ENCODE measurements at places on chromosomes 7 and 10.

DNA sequence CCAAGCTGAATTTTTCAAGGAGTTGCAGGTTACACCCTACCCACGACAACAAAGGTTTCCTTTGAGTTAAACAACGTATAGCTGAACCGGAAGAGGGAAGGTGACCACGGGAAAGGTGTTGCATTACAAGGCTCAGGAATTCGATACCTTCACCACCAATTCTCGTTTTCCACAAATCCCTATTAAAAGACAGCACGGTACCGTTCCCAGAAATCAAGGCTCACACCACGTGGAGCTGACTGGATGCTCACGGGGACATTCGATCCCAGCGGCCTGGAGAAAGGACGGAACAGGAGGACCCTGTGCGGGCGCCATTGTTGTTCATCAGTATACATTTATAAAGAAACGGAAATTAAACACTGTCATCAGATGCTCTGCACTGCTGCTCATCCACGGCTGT, 56.4 kb downstream of the CTBP2 start:
- no peak for DNase-seq

- DNase-seq, result no peak
Measured at GRCh38 chr7:70390251-70390650, 741.7 kb upstream of the GALNT17 start.

- no peak for DNase-seq
Measured at GRCh38 chr7:28112883-28113540, 67.6 kb downstream of the JAZF1 start.

GRCh38 chr10:92691591-92692079, 1.9 kb downstream of the HHEX start:
- DNase-seq, result no peak

DNA sequence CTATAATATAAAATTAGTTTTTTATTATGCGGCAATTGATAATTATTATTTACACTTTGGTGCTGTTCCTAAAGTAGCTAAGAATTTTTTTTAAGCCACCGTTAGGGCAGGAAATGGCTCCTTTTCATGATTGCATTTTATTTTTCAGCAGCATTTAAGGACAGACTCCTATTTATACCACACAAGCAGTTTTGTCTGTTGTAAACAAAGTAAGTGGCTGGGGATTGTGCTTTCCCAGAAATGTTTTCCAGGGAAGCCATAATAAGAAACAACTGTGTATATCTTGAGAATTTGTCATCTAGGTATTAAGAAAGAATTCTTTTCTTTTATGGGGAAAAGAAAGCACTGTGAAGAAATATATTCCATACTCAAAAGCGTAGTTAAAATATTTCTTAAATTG, 232.0 kb downstream of the VTI1A start:
- no peak for DNase-seq

DNA sequence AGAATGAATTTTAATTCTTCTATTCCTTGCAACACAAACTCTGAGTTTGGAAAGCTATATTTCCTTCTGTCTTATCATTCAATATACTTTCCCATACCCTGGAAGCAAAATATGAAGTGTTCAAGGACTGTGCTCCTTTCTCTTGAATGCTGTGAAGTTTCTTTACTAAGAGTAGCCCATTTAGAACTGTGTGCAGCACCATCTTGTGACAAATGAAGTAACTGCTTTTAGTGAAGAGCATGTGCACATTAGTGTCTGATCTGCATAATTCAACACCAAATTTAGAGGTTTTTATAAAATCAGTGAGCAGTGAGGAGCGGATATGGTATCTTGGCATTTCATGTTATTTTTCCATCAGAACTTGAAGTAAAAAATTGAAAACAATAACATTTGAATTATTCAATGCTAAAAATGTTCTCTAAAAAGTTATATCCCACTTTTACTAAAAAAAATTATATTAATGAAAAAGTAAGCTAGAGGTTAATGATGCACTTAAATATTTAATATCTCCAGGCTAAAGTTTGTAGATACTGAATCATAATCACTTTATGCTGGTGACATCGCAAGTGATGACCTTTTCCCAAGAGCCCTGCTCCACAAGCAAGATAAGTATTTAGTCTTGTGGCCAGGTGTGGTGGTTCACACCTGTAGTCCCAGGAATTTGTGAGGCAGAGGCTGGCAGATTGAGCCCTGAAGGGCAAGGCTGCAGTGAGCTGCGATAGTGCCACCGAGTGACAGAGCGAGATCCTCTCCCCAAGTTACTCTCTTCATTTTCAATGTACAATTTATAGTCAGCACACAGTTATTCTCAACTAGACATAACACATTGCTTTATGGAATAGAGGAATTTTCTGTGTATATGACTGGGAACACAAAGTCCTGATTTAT, 108.8 kb upstream of the PCLO start:
- no peak for DNase-seq

DNA sequence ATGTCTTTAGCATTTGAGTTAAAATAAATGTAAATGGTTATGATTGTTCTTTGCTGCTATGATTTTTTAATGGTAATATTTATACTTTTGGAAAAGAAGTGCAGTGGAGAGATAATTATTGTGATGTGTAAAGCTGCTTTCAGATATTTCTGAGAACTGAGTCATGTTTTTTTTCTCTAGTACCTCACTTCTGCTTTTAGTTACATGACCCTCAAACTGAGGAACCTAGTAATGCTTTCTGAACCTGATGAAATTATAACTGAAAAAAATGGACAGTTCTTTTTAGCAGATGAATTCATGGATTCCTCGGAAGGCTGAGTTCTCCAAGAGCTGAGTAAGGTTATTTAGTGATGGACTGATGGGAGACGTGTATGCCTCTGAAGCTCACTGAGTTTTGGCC, 167.8 kb downstream of the CDCA7L start:
- no peak for DNase-seq

DNA sequence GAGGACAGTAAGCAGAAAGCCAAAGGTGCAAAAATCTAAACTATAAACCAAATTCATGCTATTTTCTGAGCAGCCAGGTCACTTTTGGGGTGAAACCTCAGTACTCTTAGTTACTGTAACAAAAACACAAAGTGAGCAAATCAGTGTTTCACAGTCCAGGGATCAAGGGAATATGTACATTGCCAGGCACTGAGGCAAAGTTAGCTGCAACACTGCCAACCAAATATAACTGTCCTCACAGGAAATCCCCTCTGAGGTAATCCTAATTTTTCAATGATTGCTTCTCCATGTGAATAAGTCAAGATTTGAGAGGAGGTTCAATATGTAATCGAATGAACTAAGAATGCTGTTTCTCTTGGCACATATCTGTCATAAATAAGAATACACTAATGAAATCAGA, 229.7 kb downstream of the TSPAN12 start:
- DNase-seq, result no peak

DNA sequence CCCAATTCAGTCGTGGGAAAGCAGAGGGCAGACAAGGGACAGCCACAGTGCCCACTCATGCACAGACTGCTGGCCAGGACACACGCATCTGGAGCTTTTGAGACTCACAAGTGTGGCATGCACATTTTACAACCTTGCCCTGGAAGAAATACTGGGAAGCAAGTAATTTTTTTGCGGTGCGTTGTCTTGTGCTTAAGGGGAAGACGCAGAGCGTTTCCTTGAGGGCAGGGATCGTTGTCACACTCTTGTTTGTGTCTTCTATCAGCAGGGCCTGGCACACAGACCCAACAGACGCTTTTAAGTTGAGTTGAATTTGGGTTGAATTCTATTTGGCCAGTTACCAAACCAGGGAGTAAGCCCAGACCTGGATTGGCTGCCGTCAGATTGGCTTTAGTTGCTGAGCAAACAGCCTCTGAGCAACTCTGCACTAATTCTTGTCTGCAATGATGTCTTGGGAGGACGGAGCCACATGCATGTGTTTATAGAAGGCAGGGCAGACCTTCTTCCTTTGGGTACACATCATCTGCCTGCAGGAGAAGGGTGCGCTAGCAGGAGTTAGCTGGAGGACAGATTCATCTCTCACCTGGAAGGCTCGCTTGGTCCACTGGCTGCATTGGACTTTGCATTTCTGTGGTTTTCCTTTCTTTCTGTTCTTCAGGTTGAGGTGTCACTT, 38.4 kb downstream of the IL2RA start:
- no peak for DNase-seq

DNA sequence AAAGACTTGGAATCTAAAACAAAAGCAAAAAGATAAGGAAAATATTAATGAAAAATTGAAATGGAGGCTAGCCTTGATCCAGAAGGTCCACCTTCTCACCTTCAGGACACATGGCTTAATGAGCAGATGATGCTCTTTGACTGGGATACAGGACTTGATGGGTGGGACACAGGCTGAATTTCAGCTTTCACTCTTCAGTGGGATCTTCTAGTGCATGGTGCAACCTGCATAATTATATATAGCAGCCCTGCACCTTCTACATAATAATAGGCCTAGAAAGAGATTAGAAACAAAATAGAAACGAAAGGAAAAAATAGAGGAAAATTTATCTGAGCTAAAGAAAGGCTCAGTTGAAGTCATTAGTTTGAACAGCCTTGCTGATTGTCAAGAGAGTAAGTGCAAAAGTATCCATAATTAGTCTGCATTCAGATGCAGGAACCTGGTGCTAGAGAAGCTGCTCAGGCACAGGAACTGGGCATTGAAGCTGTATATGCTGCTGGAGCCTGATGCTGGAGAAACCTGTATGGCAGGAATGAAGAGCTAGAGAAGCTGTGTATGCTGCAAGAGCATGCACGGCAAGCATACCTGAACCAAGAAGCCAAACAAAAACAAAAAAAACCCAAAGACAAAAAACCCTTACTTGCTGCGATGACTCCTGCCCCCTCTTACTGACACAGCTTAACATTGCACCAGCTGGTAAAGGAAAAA, 19.4 kb downstream of the MKLN1 start:
- DNase-seq, result no peak

DNA sequence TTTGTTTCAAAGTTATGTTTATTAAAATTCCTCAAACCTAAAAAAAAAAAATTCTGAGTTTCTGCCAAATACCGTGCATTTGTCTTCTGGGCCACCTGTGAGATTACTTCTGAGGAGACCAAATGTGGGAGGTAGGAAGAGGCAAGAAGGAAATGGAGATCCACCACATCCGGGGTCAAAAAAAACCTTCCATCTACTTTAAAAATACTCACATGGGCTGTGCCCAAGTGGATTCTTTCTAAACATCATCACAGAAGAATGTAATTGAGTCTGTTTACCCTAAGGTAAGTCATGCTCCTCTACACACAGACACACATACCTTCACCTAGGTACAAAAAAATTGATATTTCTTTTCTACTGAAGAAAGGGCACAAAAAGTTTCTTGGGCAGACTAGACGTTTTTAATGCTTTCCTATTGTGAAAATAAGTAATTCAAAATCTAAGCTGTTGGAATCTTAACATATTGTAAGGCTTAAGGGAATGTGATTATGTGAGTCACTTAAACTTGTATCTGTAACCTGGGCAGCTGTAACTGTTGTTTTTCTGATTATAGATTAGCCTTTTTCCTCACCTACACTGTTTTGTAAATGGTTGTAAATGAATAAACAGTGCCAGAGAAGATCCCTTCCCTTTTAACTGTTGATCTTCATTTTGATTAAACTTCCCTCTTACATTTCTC, 19.1 kb upstream of the SPOCK2 start:
- no peak for DNase-seq

DNA sequence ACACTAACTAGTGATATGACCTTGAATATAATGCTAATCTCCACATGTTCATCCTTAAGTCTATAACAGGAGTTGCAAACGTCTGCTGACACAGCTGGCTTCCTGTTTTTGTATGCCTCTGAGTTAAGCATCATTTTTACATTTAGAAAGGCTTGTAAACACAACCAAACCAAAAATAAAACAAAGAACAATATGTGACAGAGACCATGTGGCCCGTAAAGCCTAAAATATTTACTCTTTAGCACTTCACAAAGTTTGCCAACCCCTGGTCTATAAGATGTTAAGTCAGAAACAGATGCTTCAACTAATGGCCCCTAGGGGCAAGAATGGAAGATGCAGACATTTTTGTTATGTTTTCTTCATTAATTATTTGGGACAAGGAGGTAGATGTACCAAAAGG, 109.3 kb downstream of the CPEB3 start:
- DNase-seq, result no peak

- DNase-seq, result no peak
Measured at GRCh38 chr7:12701433-12701832, 14.0 kb downstream of the ARL4A start.

GRCh38 chr7:151717918-151718317, 159.0 kb downstream of the PRKAG2 start:
- DNase-seq, result no peak

DNA sequence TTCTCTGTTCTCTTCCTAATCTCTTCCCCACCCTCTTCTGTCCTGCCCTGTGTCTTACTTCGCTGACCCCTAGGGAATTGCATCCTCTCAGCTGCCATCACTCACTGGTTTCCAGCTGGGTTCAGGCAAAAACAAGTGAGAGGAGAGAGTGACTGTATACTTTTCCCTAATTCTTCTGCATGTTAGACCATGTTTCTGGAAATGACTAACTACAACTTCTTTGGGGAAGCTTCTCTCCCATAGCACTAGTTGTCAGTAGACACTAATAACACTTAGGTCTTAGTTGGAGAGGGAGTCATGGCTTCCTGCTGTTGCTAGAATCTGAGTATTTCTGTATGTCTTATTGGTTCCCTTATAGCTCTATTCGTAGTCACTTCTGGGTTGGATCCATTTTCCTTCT, 299.0 kb upstream of the FZD1 start:
- DNase-seq, result no peak

DNA sequence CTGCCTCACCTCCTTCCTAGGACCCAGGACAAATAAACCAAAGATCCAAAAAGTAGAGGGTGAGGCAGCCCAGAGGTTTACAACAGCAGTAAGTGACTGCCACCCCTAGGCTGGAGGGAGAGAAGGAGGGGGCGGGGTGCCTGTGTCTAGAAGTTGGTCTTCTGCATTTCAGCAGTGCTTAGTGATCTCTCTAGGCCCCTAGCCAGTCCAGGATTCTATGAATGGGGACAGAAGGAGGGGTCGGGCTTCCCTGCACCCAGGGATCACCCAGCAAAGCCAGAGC, 62.8 kb upstream of the KDM7A start:
- DNase-seq, result no peak

DNA sequence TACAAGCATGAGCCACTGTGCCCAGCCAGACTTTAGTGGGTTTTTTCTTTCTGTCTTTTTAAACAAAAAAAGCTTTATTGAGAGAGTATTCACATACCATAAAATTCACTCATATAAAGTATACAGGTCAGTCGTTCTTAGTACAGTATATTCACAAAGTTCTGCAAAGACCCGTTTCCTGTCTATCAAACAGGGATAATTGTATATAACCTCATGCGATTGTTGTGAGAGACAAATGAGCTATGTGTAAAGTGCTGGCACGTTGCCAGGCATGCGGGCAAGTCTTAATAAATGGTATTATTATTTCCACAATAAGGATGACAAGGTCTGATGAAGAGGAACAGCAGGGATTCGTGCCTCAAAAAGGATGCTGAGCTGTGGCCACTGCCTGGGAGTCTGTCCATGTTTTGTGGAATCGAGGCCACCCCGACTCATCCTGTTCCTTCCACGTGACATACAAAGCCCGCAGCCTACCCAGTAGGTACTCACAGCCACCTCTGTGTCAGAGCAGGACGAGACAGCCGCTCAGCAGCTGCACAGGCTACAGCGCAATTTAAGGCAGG, 51.6 kb downstream of the SMKR1 start:
- peak; percentile 16 for DNase-seq

- DNase-seq, result no peak
Measured at GRCh38 chr7:31744294-31744874, 57.4 kb downstream of the PPP1R17 start.
